Peyer's patch (tissue), 4 donors: ENCODE measurements at places on chromosomes 13 and 19. TPM values are rescaled to one million over a fixed set of nuclear protein-coding genes. Genes with fewer than 3 reads are reported as not detected.

The NLRP13 gene
- total RNA-seq, result not detected

The ZNF235 gene
- total RNA-seq, result 9.8 TPM

The ZNF444 gene
- 49.9 TPM for total RNA-seq

The SIGLEC12 gene
- total RNA-seq, result not detected

The ZIM2 gene
- not detected for total RNA-seq

The CRLF1 gene
- 4.0 TPM for total RNA-seq

The NKPD1 gene
- 0.40 TPM for total RNA-seq

The ADGRE3 gene
- not detected for total RNA-seq

The HSH2D gene
- 69.2 TPM for total RNA-seq

The RXFP2 gene
- total RNA-seq, result not detected

The CCDC169 gene
- total RNA-seq, result not detected

The ATXN8OS gene
- total RNA-seq, result not detected

The MIPEP gene
- total RNA-seq, result 17.0 TPM

The ACER1 gene
- total RNA-seq, result not detected

The PDE4C gene
- 8.3 TPM for total RNA-seq

The HAUS8 gene
- 9.8 TPM for total RNA-seq

The GGN gene
- total RNA-seq, result 2.5 TPM

The ERICH4 gene
- total RNA-seq, result 49.0 TPM

The OR10H1 gene
- total RNA-seq, result not detected

The S1PR5 gene
- not detected for total RNA-seq

The SIGLEC14 gene
- total RNA-seq, result not detected

The DKKL1 gene
- not detected for total RNA-seq

The FFAR2 gene
- total RNA-seq, result 0.80 TPM

The LIN7B gene
- total RNA-seq, result not detected

The C19orf67 gene
- total RNA-seq, result not detected

The ZNF534 gene
- total RNA-seq, result not detected

The CD22 gene
- total RNA-seq, result 15.7 TPM

The OR7C1 gene
- not detected for total RNA-seq
